ENCODE measurements at places on chromosomes 2 and 18. TPM values are rescaled to one million over a fixed set of nuclear protein-coding genes. Genes with fewer than 3 reads are reported as not detected.

Gene IRS1
- 66.2 TPM for total RNA-seq

Gene ACKR3
- total RNA-seq, result 78.7 TPM

Gene USP40
- 50.0 TPM for total RNA-seq

Gene THSD7B
- total RNA-seq, result 0.16 TPM

DNA sequence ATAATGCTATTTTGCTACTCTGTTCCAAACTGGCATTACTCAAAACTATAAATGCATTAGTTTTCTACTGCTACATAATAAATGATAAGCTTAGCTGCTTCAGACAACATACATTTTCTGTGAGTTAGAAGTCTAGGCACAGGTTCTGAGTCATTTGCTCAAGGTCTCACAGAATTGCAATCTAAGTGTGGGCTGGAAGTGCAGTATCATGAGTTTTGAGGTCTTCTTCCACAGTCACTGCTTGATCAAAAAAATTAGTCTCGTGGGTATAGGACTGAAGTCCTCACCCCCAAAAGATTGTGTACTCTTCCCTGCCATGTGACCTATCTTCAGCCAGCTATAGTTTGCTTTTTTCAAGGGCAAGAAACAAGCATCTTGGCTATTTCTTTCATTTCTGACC, 676.9 kb downstream of the ADCYAP1 start:
- DNase-seq, result no peak

GRCh38 chr2:219344751-219345430, 12.3 kb upstream of the RESP18 start:
- DNase-seq, result no peak

- DNase-seq, result no peak
Measured at GRCh38 chr2:7774481-7774880, 857.3 kb downstream of the RNF144A start.

DNA sequence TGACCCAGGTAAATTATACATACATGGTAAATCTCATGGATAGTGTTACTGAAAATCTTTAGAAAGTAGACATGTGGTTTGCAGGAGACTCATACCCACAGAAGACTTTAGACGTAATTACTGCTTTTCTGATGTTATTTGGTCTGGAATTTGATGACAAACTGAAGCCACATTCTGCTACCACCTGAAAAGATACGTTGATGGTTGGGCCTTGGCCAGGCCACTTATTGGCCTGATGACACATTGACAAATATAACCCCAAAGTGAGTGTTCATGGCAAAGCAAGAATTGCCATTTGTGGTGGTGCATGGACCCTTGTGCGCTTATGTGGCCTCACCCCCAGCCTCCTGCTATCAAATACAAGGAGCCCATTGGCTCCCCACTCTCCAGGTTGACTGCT, 155.6 kb downstream of the METTL4 start:
- DNase-seq, result no peak

- DNase-seq, result no peak
Measured at GRCh38 chr2:235709124-235709813, 215.4 kb downstream of the AGAP1 start.

DNA sequence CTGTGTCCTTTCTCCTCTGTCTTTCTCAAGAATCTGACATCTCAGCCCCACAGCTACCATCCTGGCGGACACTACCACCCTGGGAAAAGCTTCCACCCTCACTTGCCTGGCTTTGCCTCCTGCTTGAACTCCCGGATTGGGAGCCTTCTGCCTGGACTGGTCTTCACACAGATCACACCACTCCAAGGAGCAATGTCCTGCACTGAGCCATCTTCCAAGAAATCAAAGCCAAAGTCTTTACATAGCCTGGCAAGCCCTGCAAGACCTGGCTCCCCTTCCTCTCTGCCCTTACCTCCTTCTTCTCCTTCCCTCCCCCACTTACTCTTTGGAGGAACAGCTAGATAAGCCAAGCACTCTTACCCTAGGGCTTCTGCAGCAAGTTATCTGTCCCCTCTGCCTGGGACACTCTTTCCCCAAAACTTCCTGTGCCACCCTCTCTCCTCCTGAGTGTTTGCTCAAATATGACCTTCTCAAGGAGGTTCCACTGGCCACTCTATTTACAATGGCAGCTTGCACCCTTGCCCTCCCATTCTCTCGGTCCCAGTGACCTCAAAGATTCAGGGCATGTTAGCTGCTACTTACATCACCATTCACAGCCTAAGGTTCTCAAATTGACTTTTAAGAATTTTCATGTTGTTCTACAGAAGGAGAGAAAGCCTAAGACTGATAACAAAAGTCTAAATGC, 9.7 kb downstream of the ATP8B1 start:
- no peak for DNase-seq

GRCh38 chr18:72197591-72197990, 346.6 kb downstream of the CBLN2 start:
- no peak for DNase-seq

GRCh38 chr2:120415060-120415459, 69.1 kb downstream of the INHBB start:
- DNase-seq, result no peak
